ENCODE measurements at places on chromosomes 5 and 9. TPM values are rescaled to one million over a fixed set of nuclear protein-coding genes. Genes with fewer than 3 reads are reported as not detected.

GRCh38 chr5:157610990-157611389 is 35.4 kb upstream of the ADAM19 start:
- no peak for DNase-seq

DNA sequence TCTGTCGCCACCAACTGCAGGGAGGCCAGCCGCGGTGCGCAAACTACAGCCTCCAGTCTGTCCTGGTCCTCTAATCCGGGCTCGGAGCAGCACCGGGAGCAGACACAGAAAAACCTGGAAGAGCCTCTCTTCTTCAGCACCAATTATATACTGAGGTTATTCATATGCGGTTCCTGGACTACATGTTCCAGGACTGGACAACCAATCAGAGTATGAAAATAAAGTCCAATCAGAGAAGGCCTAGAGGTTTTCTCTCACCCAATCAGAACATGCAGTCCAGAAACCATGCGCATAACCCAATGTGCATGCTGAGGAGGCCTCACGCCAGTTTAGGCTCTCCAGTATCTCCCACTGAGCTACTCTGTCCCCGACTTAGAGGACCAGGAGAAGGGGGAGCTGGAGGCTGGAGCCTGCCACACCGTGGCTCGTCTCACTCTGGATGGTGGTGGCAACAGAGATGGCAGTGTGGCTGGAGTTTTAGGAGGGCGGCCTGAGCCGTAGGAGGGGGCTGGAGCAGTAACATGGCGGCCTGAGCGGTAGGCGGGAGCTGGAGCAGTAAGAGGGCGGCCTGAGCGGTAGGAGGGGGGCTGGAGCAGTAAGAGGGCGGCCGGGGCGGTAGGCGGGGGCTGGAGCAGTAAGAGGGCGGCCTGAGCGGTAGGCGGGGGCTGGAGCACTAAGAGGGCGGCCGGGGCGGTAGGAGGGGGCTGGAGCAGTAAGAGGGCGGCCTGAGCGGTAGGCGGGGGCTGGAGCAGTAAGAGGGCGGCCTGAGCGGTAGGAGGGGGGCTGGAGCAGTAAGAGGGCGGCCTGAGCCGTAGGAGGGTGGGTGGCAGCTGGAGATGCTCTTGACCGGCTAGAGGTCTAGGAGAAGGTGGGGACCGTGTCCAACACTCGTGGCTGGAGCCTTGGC is 20.4 kb upstream of the TRIM52 start:
- no peak for DNase-seq

DNA sequence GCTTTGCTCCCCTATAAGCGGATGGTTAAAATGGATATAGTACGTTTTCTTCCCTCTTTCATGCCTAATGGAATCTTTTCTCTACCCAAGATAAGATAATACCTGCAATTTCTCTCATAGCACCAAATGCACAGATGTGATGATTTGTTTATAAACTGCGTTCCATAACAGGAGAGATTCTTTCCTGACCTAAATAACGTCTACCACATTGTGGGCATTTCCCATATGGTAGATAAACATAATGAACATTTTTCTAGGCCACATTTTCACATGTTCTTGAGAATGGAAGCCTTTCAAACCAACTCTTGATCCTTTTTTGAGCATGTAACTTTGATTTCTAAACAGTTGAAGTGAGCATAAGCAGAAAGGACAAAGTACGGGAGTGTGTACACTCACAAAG is 448.5 kb downstream of the CSNK1G3 start:
- DNase-seq = no peak

The STPG3 gene
- not detected for polyA plus RNA-seq

- DNase-seq = no peak
Measured at GRCh38 chr5:171762903-171763302, 22.7 kb upstream of the SMIM23 start.

The FBN2 gene
- polyA plus RNA-seq = 0.40 TPM

DNA sequence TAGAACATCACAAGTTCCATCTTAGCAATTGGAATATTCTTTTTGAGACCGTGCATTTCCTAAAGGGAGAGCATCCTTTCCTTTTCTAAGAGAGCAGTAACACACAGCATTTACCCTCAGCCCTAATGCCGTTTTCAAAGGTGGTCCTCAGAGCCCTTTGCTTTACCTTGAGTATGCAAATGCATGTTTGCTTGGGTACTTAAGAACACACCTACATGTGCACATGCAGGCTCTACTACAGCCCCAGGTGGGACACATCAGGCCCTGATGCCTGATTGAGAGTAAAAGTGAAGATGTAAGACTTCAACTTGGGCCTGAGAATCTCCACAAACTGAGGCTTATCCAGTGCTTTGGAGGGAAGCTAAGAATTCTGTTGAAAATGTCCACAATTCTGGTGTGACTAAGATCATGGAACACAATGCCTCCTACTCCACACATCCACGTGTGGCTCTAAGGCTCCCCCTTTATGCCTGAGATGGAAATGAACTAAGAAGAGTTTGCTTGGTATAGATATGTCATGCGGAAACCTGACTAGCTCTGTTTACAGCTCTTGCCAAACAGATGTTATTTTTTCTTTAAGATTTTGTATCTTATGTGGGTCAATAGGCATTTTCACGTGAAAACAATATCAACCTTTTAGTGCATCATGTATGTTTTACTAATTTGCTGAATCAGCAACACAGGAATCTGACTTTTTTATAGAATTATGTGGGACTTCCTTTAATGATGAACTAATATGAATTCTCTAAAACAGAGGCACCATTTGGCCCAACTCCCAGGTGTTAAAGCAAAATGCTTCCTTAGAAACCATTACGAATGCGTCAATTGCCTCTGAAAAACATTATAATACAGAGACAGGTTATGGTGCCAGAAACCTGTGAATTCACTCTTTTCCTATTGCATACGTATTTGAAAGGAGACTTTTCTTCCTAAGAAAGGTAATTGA is 48.9 kb upstream of the SLC2A8 start:
- no peak for DNase-seq

- DNase-seq = no peak
Measured at GRCh38 chr9:128118971-128119665, 8.4 kb downstream of the PTGES2 start.

The SLC2A8 gene
- 20.2 TPM for polyA plus RNA-seq

- no peak for DNase-seq
Measured at GRCh38 chr9:108376140-108376539, 479.6 kb downstream of the ACTL7B start.

The TMEM171 gene
- polyA plus RNA-seq = not detected

The RETREG1 gene
- 6.7 TPM for polyA plus RNA-seq

GRCh38 chr9:125601961-125602360 is 105.0 kb downstream of the MAPKAP1 start:
- DNase-seq = no peak

GRCh38 chr9:677461-678097 is 163.9 kb upstream of the DMRT1 start:
- no peak for DNase-seq

GRCh38 chr9:104074876-104075275 is 19.2 kb upstream of the SMC2 start:
- DNase-seq = no peak

The PCDHGA5 gene
- not detected for polyA plus RNA-seq

GRCh38 chr5:73928476-73929070 is 302.6 kb downstream of the ARHGEF28 start:
- DNase-seq = no peak

- no peak for DNase-seq
Measured at GRCh38 chr9:3857091-3857490, 331.3 kb upstream of the RFX3 start.

DNA sequence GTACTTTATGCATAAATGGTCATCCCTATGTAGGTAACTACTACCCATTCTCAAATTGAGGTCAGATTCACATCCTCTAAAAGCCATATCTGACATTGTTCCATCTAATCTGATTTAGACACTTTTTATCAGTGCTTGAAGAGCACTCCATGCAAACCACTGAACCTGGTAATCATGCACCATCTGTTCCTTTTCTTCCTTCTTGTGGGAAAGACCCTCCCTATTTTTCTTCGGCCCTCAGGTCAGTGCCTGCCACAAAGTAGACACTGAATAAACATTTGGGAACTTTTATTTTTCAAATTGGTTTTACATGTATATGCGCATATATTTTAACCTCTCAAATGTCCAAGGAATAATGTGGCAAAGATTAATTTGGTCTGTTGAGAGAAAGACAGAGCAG is 26.0 kb upstream of the PDE4D start:
- no peak for DNase-seq

- DNase-seq = no peak
Measured at GRCh38 chr9:126283799-126284465, 42.7 kb upstream of the MVB12B start.

DNA sequence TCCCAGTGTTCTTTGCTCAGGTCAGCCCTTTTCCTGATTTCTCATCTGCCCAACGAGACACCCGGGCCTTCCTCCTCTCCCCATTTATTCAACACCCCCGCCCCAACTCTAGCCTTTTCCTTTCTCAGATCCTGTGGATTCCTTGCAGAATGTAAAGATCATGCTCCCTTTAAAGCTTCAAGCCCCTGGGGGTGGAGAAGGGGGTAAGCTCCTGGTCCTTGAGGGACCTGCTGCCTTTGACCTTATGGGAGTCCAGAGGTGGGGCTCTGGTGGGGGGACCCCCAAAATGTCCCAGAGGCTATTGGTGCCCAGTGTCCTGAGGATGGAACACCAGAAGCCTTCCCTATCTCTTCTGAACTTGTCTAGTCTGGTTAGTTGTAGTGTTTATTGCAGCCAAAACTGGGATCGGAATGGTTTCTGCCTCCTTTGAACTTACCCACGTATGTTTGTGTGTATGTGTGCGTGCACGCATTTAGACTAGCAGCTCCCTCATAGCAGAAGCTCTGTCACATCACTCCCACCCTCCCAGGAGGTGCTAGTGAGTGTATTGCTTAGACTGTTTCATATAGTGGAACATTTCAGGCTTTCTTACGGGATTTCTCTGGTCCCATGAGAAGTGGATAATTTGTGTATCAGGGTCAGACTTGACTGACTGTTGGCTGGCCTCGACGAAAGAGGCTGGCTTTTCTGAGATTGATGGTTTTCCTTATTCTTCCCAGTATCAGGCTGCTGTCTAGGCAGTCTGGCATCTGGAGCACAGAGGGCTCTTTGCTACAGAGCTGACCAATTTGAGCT is 1.1 kb downstream of the GALNT10 start:
- DNase-seq = no peak

The AQP7 gene
- polyA plus RNA-seq = not detected

DNA sequence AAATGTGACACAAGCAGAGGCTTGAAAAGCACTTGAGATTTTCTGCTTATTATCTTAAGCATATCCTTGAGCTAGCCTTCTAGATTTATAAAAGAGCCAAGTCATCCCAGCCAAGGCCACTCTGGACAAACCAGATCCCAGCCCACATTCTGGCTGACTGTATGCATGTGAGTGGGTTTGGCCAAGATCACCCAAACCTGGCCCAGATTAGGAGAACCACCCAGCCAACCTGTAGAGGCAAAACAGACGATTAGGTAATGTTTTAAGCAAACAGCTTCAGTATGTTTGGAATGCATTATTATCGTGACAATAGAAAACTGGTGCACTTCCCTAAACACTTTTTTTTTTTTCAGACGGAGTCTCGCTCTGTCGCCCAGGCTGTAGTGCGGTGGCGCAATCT is 151.9 kb downstream of the SPATA31D1 start:
- no peak for DNase-seq

GRCh38 chr5:35236770-35237169 is 6.5 kb upstream of the PRLR start:
- DNase-seq = no peak

The PDE8B gene
- 0.37 TPM for polyA plus RNA-seq

GRCh38 chr9:133461975-133462374 is 2.2 kb downstream of the CACFD1 start:
- no peak for DNase-seq

- DNase-seq = no peak
Measured at GRCh38 chr5:111153483-111153882, 61.3 kb downstream of the WDR36 start.

The SLC6A19 gene
- polyA plus RNA-seq = not detected

DNA sequence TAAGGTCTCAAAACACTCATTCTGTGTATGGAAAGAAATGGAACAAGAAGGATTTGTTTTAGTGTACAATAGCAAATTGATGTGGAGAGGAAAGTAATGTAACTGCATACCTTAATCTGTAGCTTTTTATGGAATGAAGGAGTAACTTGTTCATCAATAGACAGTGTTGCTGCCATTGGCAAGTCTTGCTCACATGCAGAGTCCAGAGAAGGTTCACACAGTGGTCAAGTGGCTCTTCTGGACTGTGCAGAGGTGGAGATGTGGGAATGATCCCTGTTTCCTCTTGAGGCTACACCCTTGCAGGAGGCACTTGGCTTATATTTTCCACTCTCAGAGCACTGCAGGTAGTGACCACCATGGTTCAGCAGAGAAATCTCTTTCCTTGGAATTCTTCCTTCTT is 132.9 kb upstream of the ANKH start:
- no peak for DNase-seq

- no peak for DNase-seq
Measured at GRCh38 chr9:69822116-69822750, 1.6 kb downstream of the CFAP95 start.

DNA sequence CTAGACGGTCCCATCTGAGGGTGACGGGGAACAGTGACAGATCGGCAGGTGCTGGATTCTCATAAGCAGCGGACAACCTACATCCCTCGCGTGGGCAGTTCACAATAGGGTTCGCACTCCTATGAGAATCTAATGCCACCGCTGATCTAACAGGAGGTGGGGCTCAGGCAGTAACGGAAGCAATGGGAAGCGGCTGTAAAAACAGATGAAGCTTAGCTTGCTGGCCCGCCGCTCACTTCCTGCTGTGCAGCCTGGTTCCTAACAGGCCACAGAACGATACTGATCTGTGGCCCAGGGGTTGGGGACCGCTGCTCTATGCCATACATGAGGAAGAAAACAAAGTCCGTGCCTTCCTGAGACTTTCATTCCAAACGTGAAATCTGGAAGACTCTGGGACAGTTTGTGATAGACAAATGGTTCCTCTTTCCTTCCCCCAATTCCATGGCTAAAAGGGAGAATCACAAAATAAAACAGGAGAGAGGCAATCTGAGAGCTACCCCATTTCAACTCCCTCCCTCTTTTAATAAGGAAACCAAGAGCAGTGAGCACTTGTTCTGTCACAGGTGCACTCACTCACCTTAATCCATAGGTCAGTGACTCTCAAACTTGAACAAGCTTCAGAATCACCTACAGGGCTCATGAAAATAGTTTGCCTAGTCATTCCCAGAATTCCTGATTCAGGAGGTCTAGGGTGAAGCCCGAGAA is 12.1 kb downstream of the PDCL start:
- DNase-seq = no peak

DNA sequence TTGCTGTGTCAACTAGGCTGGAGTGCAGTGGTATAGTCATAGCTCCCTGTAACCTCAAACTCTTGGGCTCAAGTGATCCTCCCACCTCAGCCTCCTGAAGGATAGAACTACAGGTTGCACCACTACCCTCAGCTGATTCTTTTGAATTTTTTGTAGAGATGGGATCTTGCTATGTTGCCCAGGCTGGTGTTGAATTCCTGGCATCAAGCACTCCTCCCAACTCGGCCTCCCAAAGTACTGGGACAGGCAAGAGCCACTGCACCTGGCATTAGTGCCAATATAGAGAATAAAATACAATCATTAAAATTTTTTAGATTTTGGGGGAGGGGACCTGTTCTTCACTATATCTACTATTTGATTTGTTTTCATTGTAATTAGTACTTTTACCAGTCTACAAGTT is 15.4 kb downstream of the PPIP5K2 start:
- DNase-seq = no peak

- DNase-seq = no peak
Measured at GRCh38 chr5:17436350-17436749, 61.7 kb upstream of the TAF11L2 start.
